ENCODE measurements at places on chromosomes 11 and 22. TPM values are rescaled to one million over a fixed set of nuclear protein-coding genes. Genes with fewer than 3 reads are reported as not detected.

ATG2A gene
- total RNA-seq = 12.1 TPM

HEPHL1 gene
- total RNA-seq = not detected

DNA sequence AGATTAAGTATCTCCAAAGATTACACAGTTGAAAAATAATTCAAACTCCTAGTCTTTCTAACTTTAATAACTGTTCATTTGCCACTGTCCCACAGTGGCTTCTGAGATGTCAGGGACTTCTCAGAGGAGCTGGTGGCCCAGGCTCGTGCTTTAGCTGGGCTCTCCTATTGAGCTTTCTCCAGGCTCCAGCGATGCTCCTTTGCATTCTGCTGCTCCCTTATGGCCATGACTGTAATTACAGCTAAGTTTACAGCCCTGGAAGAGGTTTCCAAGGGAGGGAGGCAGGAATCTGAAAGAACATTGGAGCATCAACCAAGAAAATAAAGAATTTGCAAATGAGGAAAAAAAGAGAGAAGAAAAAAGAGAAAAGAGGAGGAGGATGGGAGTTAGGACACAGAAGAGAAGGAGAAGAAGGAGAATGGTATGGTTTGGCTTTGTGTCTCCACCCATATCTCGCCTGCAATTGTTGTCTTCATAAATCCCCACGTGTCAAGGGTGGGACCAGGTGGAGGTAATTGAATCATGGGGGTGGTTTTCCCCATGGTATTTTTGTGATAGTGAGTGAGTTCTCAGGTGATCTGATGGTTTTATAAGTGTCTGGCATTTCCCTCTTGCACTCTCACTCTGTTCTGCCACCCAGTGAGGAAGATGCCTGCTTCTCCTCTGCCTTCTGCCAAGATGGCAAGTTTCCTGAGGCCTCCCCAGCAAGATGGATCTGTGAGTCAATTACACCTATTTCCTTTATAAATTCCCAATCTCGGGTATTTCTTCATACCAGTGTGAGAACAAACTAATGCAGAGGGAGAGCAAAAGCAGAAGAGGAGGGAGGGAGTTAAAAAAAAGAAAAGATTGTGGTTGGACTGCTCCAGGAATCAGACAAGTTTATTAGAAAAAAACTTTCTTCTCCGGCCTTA lies 857.0 kb downstream of the KCNA4 start:
- peak; percentile 69 for DNase-seq

- no peak for DNase-seq
These were observed 191.4 kb downstream of the DBX1 start for GRCh38 chr11:19968860-19969259.

GRCh38 chr11:88414385-88414861 lies 76.9 kb upstream of the CTSC start:
- DNase-seq = peak; percentile 58

DNA sequence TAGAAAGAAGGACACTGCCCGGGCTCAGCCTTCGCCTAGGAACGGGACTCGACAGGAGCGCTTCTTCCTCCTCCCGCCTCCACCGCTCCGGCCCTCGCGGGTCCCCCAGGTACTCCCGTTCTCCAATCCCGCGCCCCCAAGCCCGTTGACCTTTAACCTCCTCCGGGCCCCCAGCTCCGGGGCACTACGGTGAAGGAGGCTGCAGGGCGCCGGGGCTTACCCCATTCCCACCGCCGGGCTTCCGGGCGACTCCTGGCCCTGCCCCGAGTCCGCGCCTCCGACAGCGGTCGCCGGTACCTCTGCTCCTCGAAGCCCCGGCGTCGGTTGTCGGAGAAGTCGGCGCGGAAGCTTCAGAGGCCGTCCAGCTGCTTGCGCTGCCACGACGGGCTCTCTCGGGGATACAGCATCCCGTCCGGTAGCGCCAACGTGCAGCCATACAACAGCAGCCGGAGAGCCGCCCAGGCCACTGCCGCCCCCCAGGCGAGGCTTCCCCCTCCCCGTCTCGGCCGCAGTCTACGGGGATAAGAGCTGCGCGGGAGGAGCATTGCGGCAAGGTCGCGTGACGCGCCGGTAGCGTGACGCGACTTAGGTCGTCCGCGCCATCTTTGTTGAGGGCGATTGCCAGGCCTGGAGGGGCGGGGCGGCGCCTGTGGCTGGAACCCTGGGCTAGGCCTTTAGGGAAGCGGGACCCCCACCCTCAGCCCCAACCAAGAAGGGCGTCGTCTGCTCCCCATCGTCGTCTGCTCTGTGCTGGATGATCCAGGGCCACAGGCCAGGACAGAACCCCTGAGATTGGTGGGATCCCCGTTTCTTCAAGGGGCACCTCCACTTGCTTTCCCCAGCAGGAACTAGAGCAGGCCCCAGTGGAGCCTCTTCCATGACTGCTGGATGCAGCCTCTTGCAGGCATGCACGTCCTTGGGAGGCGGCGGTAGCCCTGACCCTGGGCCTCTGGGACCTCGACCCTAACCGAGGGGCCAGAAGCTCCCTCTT lies 26.3 kb downstream of the RGL4 start:
- peak; percentile 92 for DNase-seq

DNA sequence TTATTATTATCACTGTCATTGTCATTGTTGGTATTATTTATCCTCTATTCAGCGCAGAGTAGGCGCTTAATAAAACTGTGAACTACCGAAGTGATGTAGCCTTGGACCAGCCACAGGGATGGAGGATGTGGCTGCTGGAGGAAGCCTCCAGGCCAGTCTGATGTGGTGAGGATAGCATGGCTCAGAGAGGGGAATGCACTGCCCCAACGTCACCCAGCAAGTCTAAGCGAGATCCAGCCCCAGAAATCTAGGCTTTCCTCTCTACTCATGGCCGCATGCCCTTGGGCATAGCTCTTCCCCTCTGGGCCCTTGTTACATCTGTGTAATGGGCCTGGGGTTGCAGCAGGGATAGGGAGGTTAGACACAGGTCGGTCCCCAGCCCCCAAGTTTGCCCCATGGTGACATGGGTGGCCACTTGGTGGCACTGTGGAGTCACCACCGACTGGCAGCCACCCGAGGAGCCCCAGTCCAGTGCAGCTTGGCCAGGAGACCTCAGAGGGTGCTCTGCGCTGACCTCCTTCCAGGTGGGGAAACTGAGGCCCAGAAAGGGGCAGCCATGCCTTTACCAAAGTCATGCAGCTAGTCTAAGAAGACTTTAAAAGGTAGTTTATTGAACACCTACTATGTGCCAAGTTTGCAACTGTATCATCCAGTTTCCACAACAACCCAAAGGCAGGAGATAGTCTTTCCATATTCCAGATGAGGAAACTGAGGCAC lies 395.7 kb downstream of the MN1 start:
- peak; percentile 64 for DNase-seq

GRCh38 chr11:70573701-70574151 lies 175.4 kb downstream of the CTTN start:
- DNase-seq = no peak

- no peak for DNase-seq
These were observed at the start of gene SH3BP1 for GRCh38 chr22:37639070-37639760. SH3BP1 (plus strand) TSS chr22:37639669; CDS start chr22:37639788, 119 bp downstream.

- peak; percentile 68 for DNase-seq
These were observed 13.1 kb downstream of the UBASH3B start for GRCh38 chr11:122668562-122669090.

- DNase-seq = peak; percentile 75
These were observed 87.3 kb downstream of the CCDC73 start for GRCh38 chr11:32706985-32707741.

Data from lung microvascular endothelial cell (primary cell).